Testis (tissue), 5 donors: ENCODE measurements at places on chromosomes 6 and 20. TPM values are rescaled to one million over a fixed set of nuclear protein-coding genes. Genes with fewer than 3 reads are reported as not detected.

- DNase-seq, result no peak
Measured at GRCh38 chr20:17648791-17649730, 33.0 kb downstream of the RRBP1 start.

- DNase-seq, result no peak
Measured at GRCh38 chr20:7790189-7790588, 150.1 kb downstream of the HAO1 start.

DNA sequence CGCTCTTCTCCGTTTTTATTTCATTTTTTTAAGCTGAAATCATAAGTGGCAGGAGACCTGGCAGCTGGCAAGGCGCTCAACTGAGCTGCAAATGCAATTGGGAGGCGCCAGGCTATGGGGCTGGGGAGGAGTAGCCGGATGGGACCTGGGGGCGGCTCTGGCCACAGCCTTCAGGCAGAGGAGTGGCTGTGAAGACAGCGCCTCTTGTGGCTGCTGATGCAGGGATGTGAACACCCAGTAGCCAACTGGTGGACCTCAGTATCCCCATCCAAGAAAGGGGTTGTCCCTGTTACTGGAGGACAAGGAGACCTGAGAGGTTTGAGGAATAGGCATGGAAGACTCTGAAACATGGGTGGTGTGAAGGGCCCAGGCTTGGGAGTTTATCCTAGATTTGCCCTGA is 12.6 kb downstream of the KCNK17 start:
- DNase-seq, result no peak

DNA sequence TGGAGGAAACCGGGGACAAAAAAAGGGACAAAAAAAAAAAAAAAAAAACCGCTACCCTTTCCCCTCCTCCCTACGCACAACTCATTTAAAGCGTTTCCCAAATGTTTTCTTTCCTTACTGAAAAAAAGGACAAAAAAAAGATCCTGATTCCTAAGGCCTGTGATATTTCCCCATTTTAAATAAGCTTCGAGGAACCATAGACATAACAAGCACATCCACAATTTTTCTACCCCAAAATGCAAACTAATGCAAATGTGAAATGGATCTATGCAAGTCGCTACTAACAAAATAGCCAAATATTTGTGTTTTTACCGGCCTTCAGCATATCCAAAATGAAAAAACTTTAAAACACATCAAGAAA is 1.4 kb upstream of the ZNF217 start:
- DNase-seq, result no peak

- no peak for DNase-seq
Measured at GRCh38 chr20:1879369-1879768, 15.8 kb upstream of the SIRPA start.

- DNase-seq, result no peak
Measured at GRCh38 chr6:156337801-156338200, 439.4 kb upstream of the ARID1B start.

Gene DEFB115
- not detected for total RNA-seq
